ENCODE measurements at places on chromosomes 2 and 18. TPM values are rescaled to one million over a fixed set of nuclear protein-coding genes. Genes with fewer than 3 reads are reported as not detected.

Gene LOXHD1
- total RNA-seq: 0.07 TPM

Gene MDH1B
- total RNA-seq: 2.0 TPM

Gene CD28
- not detected for total RNA-seq

Gene ERFE
- total RNA-seq: 11.2 TPM

Gene EGR4
- total RNA-seq: 0.04 TPM

Gene REG3A
- not detected for total RNA-seq

Gene IMPA2
- 210 TPM for total RNA-seq

Gene PID1
- 1.5 TPM for total RNA-seq
